ENCODE measurements at places on chromosomes 5 and 9. TPM values are rescaled to one million over a fixed set of nuclear protein-coding genes. Genes with fewer than 3 reads are reported as not detected.

DNA sequence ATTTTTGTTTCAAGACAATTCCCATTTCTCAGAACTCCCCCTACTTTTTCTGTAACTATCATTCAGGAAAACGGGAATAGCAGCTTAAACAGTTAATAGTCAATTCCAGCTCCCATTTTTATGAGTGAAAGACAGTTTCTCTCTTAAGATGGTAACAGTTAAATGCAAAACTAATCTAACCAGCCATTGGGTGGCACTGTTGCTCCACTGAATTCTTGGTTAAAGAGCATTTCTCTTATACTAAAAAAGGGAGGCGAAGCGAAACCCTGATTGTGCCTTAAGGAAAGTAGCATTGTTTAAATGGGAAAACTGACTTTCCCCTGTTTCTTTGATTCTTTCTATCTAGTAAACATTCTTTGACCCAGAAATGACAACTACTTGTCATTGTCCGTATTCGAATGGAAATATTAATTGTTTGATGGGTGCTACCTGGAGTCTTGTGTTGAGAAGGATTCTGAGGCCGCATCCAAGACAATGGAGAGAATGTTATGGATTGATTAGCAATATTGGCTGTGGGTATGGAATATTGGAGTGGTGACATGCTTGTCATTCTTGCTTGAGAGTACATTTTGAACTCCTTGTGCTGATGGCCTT, 507.8 kb downstream of the MAT2B start:
- DNase-seq: no peak
- no peaks in the 10 kb centered on the region for H3K36me3 ChIP-seq
- no peak overlapping the region for H3K4me3 ChIP-seq
- H3K4me1 ChIP-seq: no peaks in the 10 kb centered on the region
- H3K27ac ChIP-seq: no peak overlapping the region

DNA sequence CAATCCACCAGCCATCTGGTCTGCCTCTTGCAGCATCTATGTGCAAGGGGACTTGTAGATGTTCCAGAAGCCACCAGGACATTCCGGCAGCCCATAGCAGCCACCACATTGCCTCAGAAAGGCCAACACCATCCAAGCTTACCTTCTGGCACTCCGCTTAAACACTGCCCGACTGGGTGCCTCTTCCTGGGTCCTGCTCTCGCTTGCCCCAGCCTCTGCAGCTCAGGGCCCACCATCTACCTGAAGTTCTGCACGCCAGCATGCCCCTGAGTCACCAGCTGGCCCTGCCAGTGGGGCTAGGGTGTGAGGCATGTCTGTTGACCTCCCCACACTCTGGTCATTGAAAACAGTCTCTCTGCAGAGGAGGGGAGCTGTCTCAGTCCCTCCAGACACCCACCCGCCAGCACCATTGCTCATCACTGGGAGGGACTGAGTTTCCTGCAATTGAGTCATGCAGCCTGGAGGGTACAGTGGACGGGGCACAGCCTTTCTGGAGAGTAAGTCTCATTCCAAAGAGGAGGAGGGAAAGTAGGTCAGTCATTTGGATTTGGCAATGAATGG, 16.9 kb upstream of the COL5A1 start:
- H3K27ac ChIP-seq: peak overlapping the region; percentile 0
- H3K36me3 ChIP-seq: no peaks in the 10 kb centered on the region
- no peak overlapping the region for H3K4me3 ChIP-seq
- peaks cover 5% of the 10 kb centered on the region for H3K4me1 ChIP-seq

- H3K4me1 ChIP-seq: no peaks in the 10 kb centered on the region
- H3K36me3 ChIP-seq: no peaks in the 10 kb centered on the region
- H3K27ac ChIP-seq: no peak overlapping the region
- no peaks in the 10 kb centered on the region for H3K27me3 ChIP-seq
Observed at GRCh38 chr5:74517700-74518099, 122.8 kb downstream of the ENC1 start.

GRCh38 chr9:136062657-136063439, 32.2 kb downstream of the NACC2 start:
- H3K4me1 ChIP-seq: peaks cover 15% of the 10 kb centered on the region
- peak; percentile 62 for DNase-seq
- no peak overlapping the region for H3K27ac ChIP-seq
- no peaks in the 10 kb centered on the region for H3K27me3 ChIP-seq

NR2F1-AS1 gene
- total RNA-seq: 0.76 TPM

PRSS3 gene
- total RNA-seq: 35.9 TPM
